ENCODE measurements at places on chromosomes 11 and 22. TPM values are rescaled to one million over a fixed set of nuclear protein-coding genes. Genes with fewer than 3 reads are reported as not detected.

- H3K36me3 ChIP-seq, result peaks cover 47% of the 10 kb centered on the region
- H3K27ac ChIP-seq, result peak overlapping the region; percentile 69
- peaks cover 69% of the 10 kb centered on the region for H3K4me1 ChIP-seq
- no peak for DNase-seq
These were observed 1.7 kb downstream of the RPS19BP1 start for GRCh38 chr22:39530692-39531331.

Gene TMEM86A
- total RNA-seq, result 0.10 TPM

Gene DERL3
- total RNA-seq, result 15.4 TPM

DNA sequence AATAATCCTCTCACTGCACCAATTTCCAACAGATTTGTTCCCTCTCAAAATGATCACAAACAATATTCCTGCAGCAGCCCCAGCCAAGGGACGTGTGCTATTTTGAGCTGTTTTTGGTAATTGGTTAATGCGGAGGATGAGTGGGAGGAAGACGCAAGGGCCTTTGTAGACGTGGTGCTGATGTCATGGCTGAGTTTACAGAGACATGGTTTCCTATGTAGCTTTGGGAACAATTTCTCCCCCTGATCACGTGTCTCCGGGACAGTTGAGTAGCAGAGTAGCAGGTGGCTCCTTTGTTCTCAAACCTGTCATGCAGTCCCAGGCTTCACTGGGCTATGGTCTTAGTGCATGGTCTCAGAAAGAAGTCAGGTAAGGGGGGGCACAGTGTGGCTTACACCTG is 183.2 kb upstream of the NECTIN1 start:
- H3K4me1 ChIP-seq, result no peaks in the 10 kb centered on the region
- H3K4me3 ChIP-seq, result no peak overlapping the region
- no peak for DNase-seq
- no peaks in the 10 kb centered on the region for H3K27me3 ChIP-seq
- H3K36me3 ChIP-seq, result no peaks in the 10 kb centered on the region
- no peak overlapping the region for H3K27ac ChIP-seq

GRCh38 chr22:36369004-36369921 is 18.5 kb downstream of the MYH9 start:
- H3K4me1 ChIP-seq, result peaks cover 97% of the 10 kb centered on the region
- H3K27ac ChIP-seq, result peak overlapping the region; percentile 91
- no peak for DNase-seq
- no peaks in the 10 kb centered on the region for H3K27me3 ChIP-seq
- H3K36me3 ChIP-seq, result peaks cover 50% of the 10 kb centered on the region
- peak overlapping the region; percentile 66 for H3K4me3 ChIP-seq

DNA sequence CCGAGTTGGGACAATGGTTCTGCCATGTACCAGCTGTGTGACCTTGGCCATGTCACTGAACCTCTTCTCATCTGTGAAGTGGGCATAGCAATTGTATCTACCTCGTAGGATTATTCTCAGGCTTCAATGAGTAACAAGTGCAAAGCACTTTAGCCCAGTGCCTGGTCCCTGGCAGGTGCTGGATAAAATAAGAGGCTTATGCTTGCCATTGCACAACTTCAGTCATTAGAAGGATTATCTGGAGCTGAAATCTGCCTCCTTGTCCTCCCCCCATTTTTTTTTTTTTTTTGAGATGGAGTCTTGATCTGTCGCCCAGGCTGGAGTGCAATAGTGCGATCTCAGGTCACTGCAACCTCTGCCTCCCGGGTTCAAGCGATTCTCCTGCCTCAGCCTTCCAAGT is 7.2 kb downstream of the SMTNL1 start:
- H3K4me3 ChIP-seq, result no peak overlapping the region
- no peak overlapping the region for H3K27ac ChIP-seq
- H3K36me3 ChIP-seq, result peaks cover 12% of the 10 kb centered on the region
- no peaks in the 10 kb centered on the region for H3K27me3 ChIP-seq
- H3K4me1 ChIP-seq, result peaks cover 20% of the 10 kb centered on the region

Gene TIMM10B
- 60.0 TPM for total RNA-seq

Gene MMP12
- total RNA-seq, result not detected

Gene PGA5
- total RNA-seq, result not detected

Gene CNGA4
- total RNA-seq, result 0.22 TPM

- H3K27me3 ChIP-seq, result peaks cover 67% of the 10 kb centered on the region
- H3K4me3 ChIP-seq, result peak overlapping the region; percentile 53
- H3K4me1 ChIP-seq, result peaks cover 18% of the 10 kb centered on the region
- DNase-seq, result peak; percentile 15
These were observed 3.2 kb downstream of the DBX1 start for GRCh38 chr11:20156876-20157613.

GRCh38 chr11:85854212-85854556 is 999 bp upstream of the CCDC83 start:
- peak overlapping the region; percentile 90 for H3K4me3 ChIP-seq
- H3K36me3 ChIP-seq, result no peaks in the 10 kb centered on the region
- no peaks in the 10 kb centered on the region for H3K27me3 ChIP-seq
- no peak for DNase-seq

DNA sequence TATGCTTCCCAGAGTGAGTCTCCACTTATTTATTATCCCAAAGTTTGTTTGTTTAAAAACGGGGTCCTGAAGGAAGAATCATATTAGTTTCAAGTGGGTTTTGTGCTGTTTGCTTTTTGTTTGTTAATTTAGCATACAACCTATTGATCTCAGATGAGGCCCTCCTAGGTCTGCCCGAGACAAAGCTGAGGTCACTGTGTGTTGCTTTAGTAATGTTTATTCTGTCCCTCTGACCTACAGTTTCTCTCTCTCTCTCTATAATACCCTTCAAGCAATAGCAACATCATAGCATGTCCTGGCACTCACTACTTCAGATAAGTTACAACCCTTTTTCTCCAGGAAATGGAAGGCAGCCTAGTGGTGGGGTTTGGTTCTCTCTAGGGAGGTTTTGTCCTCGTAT is 63.4 kb downstream of the AMOTL1 start:
- DNase-seq, result no peak
- H3K4me1 ChIP-seq, result no peaks in the 10 kb centered on the region
- no peak overlapping the region for H3K4me3 ChIP-seq
- no peaks in the 10 kb centered on the region for H3K27me3 ChIP-seq
- no peak overlapping the region for H3K27ac ChIP-seq

DNA sequence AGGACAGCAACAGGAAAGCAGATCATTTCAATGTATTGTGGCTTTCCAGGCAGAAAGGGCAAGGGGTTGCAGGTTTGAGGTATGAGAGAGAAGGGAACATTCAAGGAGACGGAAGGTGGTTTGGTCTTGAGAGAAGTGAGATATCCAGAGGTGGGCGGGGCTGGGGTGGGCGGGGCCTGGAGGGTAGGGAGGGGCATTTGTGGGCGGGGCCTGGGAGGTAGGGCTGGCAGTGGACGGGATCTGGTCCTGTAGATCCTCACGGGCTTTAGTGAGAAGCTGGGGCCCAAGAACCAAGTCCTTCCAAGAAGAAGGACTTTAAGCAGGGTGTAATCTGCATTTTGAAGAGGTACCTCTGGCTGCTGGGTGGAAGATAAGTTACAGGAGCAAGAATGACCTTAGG is 199.2 kb downstream of the MN1 start:
- no peak overlapping the region for H3K4me3 ChIP-seq
- peaks cover 9% of the 10 kb centered on the region for H3K27me3 ChIP-seq
- no peaks in the 10 kb centered on the region for H3K36me3 ChIP-seq
- no peaks in the 10 kb centered on the region for H3K4me1 ChIP-seq
- DNase-seq, result no peak

DNA sequence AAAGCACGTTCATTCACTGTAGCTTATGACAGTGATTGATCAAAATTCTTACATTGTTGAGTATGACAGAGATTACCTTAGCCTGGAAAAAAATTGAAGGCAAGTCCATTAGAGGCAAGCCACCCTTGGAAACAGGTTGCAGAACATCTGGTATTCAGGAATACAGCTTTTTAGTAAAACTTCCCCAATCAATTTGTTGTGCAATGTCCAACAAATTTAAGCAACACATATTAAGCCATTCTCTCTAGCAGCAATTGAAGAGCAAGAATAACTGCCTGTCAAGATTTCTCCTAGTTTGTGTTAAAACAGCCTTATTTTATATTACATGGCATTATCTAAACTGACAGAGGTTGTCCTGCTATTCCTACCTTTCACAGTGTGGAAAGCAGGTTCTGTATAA is 37.0 kb downstream of the BCL2L13 start:
- H3K4me3 ChIP-seq, result no peak overlapping the region
- H3K27me3 ChIP-seq, result no peaks in the 10 kb centered on the region
- no peak for DNase-seq

DNA sequence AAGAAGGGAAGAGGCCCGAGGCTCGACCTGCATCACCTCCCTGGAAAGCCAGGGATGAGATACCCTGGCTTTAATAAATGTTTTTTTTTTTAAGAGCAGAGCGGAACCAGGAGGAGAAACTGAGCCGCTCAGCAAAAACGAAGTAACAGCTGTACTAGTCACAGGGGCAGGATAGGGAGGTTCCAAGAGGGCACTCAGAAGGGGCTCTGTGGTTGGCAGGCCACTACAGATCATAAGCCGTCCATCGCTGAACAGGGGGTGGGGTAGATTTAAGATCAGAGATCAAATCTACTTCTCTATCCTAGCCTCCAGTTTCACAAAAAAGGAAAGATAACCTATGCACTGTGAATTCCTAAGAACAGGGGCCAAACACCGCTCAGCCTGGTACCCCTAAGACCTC is 625 bp downstream of the EIF3D start:
- H3K4me3 ChIP-seq, result peak overlapping the region; percentile 94
- H3K36me3 ChIP-seq, result peaks cover 48% of the 10 kb centered on the region
- no peak for DNase-seq
- peaks cover 25% of the 10 kb centered on the region for H3K4me1 ChIP-seq

DNA sequence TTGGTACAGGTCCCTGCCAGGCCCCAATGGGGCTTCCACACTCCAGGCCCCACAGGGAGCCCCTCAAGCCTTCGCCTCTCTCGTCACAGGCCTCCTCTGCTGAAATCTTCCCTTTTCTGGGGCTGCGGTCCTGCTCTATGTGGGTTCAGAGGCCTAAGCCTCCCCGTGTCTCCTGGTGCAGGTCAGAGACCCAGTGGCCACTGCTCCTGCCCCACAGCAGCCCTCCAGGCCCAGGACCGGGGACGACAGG is 5.9 kb upstream of the IFITM3 start:
- H3K4me3 ChIP-seq, result peak overlapping the region; percentile 46
- H3K36me3 ChIP-seq, result no peaks in the 10 kb centered on the region
- peaks cover 51% of the 10 kb centered on the region for H3K4me1 ChIP-seq
- no peak for DNase-seq

Gene OR6A2
- total RNA-seq, result 0.20 TPM

Gene MYBPC3
- 0.46 TPM for total RNA-seq

GRCh38 chr11:117200813-117201657 is 1.9 kb downstream of the TAGLN start:
- peaks cover 58% of the 10 kb centered on the region for H3K36me3 ChIP-seq
- no peaks in the 10 kb centered on the region for H3K27me3 ChIP-seq
- no peak overlapping the region for H3K4me3 ChIP-seq
- H3K27ac ChIP-seq, result no peak overlapping the region
- peaks cover 31% of the 10 kb centered on the region for H3K4me1 ChIP-seq

- H3K36me3 ChIP-seq, result no peaks in the 10 kb centered on the region
- no peak overlapping the region for H3K4me3 ChIP-seq
- no peaks in the 10 kb centered on the region for H3K27me3 ChIP-seq
- DNase-seq, result no peak
- H3K27ac ChIP-seq, result peak overlapping the region; percentile 87
These were observed 24.4 kb upstream of the FXYD6 start for GRCh38 chr11:117900720-117901440.

Gene OR8H1
- not detected for total RNA-seq

DNA sequence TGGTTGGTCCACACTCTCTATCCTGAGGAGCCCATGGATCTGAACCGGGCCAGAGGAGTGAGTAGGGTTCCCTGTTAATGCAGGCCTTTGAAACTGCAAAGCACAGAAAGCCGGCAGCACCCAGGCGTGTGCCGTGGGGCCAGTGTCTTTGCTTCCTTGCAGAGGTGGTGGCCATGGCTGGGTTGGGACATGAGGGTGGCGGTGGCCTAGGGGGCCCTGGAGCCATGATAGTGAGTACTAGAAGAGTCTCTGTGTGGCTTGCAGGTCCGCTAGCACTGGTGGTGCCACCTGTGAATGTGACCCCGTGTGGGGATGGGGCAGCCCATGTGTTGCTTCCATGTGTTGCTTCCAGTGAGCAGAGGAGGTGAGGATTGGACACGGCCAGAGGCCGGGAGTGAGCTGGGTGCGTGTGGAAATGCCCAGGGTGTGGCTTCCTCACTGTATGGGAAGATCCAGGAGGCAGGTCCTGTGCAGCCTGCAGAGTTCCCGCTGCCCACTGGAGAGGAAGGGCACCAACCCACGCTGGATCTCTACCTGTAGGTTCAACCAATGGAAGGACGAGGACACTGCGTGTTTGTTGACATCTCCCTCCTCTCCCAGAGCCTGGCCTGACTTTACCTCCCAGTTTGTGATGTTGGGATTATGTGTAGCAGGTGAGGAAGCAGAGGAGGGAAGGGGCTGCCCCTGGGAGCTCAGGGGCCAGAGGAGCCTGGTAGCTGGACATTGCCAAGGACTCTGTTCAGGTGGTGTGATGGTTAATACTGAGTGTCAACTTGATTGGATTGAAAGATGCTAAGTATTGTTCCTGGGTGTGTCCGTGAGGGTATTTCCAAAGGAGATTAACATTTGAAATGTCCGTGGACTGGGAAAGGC is 796.6 kb downstream of the TBC1D22A start:
- no peaks in the 10 kb centered on the region for H3K27me3 ChIP-seq
- no peaks in the 10 kb centered on the region for H3K4me1 ChIP-seq
- no peak overlapping the region for H3K27ac ChIP-seq
- DNase-seq, result no peak
- H3K4me3 ChIP-seq, result no peak overlapping the region

- H3K27me3 ChIP-seq, result no peaks in the 10 kb centered on the region
- peaks cover 90% of the 10 kb centered on the region for H3K36me3 ChIP-seq
These were observed 117.4 kb upstream of the BID start for GRCh38 chr22:17891481-17892167.

Gene PLAAT5
- not detected for total RNA-seq

DNA sequence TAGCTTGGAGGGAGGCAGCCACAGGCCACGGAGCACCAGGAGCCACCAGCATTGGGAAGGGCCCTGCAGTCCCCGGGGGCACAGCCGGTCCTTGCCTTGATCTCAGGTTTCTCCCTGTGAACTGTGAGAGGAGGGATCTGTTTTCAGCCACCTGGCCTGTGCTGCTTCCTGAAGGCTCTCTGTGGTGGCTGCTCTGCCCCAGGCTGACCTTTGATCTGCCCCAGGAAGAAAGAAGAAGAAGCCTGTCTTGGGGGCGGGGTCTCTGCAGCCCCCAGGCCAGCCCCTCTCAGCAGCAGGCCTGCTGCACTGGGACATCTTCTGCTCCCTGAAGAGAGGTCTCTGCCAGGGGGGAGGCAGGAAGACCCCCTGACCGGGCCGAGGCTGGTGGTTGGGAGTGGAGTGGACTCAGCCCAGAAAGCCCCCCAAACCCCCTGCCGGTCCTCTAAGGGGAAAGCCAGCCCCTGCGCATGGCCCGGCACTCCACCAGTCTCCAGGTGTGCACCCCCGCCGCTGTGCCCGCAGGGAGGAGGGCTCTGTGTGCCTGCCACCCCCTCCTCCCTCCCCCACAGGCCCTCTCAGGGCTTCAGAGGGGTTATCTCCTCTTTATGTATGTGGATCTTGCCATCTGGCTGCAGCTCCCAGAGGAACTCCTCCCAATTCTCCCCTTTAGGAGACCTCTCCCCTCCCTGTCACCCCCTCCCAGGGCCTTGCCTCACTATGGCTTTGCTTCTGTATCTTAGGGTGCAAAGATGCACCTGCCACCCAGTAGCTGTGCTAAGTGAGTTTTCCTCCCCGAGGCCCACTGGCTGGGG is 675.3 kb downstream of the BRD1 start:
- H3K27me3 ChIP-seq, result no peaks in the 10 kb centered on the region
- no peaks in the 10 kb centered on the region for H3K4me1 ChIP-seq
- H3K36me3 ChIP-seq, result no peaks in the 10 kb centered on the region
- no peak overlapping the region for H3K27ac ChIP-seq

Gene SERHL2
- 0.91 TPM for total RNA-seq
